NCI-H2081 (cell line): ENCODE measurements at places on chromosomes 6 and 20.

DNA sequence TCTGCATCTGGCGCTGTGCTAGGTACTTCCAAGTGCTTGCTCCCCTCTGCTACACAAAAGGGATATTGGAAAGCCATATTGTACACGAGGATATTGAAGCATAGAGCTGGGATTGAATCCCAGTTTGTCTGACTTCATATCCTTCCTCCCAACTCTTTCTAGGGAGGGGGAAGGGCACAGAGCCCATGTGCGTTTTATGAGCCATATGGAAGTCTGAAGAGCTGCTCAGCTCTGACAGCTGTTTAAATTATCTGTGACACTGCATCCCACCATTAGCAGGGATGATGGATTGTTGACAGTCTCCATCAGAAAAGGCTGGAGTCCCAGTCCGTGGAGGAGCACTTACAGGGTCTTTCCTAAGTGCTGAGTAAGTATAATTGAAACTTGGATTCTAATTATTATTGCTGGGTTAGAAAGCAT lies 18.4 kb downstream of the TIAM2 start:
- no peak for DNase-seq

- no peak for DNase-seq
These were observed 12.0 kb downstream of the CEBPB start for GRCh38 chr20:50202677-50203076.

DNA sequence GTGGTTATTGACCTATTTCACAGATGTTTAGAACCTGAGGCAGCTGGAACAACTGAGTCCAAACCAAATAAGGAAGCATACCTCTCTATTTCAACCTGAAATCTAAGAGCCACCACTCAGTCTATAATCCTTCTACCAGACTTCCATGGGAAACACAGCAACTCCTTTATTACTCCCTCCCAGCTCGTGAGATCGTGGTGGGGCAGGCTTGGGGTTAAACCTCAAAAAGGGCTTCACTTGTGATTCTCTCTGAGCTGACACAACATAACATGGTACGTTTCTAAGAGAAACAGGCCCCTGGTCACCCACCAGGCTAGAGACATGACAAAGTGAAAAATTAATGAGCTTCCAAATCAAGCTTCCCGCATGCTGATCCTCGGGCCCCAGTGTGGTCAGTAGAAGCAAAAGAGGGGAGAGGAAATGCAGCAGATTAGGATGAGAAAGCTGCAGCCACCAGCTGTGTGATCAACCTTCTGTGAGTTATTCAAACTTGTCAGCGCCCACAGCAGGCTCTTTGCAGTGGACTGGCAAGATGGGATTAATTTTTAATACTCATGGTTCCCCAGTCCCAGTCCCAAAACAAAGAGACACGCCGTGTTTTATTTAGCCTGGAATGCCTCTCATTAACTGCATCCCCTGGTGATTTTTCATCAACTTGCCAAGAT lies 9.3 kb downstream of the PKHD1 start:
- DNase-seq = no peak

DNA sequence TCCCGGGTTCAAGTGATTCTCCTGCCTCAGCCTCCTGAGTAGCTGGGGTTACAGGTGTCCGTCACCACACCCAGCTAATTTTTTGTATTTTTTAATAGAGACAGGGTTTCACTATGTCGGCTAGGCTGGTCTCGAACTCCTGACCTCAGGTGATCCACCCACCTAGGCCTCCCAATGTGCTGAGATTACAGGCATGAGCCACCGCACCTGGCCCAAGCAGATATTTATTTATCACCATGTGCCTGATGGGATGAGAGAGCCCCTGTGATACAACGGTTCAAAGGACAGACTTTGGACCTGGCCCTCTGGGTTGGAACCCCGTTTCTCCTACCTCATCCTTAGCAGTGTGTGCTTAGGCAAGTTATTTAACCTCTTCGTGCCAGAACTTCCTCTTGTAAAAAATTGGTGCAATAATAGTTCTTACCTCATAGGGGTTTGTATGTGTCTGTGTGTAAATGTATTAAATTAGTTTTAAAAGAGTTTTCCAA lies 19.2 kb upstream of the STK38 start:
- no peak for DNase-seq

GRCh38 chr6:34855463-34855862 lies 32.4 kb downstream of the TAF11 start:
- DNase-seq = no peak

DNA sequence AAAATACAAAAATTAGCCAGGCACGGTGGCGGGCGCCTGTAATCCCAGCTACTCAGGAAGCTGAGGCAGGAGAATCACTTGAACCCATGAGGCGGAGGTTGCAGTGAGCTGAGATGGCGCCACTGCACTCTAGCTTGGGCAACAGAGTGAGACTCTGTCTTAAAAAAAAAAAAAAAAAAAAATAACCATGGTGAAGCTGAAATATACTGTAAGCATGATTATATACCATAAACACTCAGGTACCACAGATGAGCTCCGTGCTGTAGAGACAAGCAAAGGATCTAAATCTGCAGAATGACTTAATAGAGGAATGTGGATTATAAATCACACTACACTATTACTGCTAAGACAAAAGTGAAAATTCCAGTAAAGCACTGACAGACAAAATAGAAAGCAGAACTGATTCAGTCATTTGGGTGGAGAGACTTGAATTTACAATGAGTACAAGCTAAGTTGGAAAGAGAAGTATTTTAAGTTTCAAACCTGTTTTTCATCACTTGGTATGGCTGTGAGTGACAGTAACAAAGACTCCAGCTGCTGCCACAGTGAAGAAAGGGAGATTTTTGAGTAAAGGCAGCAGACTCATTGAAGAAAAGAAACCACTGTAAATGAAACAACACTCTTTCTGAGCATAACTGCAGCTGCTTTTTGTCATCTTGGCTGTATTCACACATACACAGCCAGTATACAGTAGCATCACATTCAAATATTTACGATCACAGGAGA lies 322.1 kb downstream of the RNGTT start:
- DNase-seq = no peak

DNA sequence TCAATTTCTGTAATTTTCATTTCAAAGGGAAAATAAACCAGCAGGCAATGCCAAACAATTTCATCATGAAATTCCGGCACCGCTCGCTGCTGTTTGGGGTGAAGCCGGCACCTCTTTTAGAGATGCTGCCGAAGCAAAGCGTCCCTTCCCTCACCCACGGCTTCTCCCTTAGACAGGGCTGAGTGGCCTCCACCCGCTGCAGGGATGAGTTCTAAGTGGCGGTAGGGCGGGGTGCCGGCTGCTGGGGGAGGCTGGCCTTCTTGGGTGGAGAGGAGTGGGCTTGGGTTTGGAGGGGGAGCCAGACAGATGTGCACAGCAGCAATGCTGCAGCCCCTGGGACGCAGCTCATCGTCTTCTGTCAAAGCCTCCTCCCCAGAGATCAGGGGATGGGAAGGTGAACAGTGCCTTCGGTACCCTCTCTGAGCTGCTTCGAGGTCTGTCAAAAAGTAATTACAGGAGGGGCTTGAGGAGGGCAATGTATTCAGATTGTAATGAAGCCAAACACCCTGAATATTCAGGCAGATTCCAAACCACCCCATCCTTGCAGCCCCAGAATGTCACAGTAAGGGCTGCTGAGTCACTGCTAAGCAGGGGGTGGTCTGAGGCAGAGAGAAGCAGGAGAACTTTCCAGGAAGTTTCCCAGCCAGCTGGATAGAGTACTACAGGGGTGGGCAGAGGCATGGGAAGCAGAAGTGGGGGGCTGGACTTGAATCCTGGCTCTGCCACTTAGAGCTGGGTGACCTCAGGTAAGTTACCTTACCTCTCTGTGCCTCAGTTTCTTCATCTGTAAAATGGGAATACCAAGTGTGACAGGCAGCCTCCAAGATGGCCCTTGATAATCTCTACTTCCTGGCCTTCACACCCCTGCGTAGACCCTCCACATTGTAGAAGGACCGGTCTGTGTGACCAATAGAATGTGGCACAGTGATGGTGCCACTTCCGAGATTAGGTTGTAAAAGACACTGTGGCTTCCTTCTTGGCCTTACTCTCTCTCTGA lies 96.6 kb downstream of the SULF2 start:
- DNase-seq = no peak

- peak; percentile 29 for DNase-seq
These were observed 25.3 kb upstream of the KIAA1586 start for GRCh38 chr6:57021086-57021720.

- DNase-seq = no peak
These were observed 67.4 kb downstream of the KHDC1L start for GRCh38 chr6:73157870-73158269.

GRCh38 chr6:157732416-157733161 lies 90.5 kb upstream of the SNX9 start:
- DNase-seq = no peak

GRCh38 chr6:87341899-87342298 lies 2.7 kb upstream of the C6orf163 start:
- DNase-seq = no peak

- no peak for DNase-seq
These were observed 30.7 kb downstream of the HDGFL1 start for GRCh38 chr6:22600059-22600458.

DNA sequence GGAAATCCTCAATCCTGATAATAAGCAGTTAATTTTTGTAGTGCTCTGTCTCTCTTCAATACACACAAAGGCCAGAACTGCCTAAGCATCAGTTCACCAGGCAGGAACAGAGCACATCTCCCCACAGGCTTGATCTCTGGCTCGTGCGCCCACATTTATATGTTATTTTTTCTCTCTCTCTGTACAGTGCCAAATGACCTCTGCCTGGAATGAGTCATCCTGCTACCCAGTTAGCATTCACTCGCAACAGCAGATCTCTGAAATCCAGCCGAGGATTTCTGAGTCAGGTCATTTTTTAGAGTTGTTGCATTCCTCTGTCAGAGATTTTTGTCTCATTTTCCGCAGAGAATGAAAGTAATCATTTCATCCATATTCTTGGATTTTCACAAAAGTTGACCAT lies 107.1 kb downstream of the COL12A1 start:
- DNase-seq = no peak

DNA sequence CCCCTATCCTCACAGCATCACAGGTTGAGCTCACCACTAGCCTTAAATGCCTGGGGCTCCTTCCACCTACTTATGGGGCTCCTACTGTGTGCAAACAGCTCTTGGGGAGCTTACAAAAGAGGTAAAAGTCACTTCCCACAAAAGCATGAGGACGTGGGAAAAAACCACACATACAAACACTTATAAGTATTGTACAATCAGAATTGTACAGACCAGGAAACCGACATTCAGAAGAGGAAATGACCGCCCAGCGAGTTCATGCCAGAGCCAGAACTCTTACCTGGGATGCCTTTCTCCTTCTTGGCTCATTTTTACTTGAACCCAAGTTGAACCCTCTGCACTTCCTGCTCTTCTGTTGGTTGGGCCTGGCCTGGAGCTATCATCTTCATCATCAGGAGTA lies 6.3 kb upstream of the PPP1R16B start:
- DNase-seq = no peak

DNA sequence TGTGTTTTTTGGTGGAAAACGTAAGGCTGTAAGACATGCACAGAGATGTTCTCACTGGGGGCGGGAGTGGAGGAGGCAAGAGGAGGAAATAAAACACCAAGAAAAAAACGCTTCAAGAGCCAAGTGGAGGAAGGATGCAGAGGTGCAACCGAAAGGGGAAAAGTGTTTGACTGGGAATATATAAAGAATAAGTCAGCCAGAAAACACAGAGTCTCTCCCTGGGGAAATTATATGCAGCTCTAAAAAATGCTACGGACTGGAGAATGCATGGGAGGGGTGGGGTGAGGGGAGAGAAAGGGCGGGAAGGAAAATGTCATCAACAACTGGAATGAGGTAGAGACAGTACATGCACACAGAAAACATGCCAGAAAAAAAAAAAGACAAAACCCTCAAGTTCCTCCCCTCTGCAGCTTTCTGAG lies 133.5 kb downstream of the SCML4 start:
- DNase-seq = no peak

GRCh38 chr20:4193069-4193452 lies 177.7 kb upstream of the RNF24 start:
- no peak for DNase-seq

DNA sequence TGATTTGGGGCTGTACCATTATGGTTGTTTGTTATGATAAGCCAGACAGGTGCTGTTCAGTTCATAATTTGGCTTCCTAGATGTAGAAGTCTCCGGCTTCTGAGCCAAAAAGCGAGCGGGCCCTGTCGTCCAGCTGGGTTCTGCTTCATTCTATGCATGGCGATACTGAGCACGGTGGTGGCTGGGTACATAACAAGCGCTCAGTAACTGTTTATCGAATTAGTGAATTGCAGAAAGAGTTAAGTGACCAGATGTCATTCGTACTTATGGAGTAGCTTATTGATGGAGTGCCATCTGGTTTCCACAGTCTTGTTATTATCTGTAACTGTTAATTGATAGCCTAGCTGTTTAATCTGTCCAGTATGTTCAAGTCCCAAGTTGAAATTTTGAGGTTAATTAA lies 85.0 kb downstream of the DTD1 start:
- DNase-seq = no peak

- DNase-seq = no peak
These were observed 90.5 kb downstream of the ZMYND8 start for GRCh38 chr20:47265984-47266383.

DNA sequence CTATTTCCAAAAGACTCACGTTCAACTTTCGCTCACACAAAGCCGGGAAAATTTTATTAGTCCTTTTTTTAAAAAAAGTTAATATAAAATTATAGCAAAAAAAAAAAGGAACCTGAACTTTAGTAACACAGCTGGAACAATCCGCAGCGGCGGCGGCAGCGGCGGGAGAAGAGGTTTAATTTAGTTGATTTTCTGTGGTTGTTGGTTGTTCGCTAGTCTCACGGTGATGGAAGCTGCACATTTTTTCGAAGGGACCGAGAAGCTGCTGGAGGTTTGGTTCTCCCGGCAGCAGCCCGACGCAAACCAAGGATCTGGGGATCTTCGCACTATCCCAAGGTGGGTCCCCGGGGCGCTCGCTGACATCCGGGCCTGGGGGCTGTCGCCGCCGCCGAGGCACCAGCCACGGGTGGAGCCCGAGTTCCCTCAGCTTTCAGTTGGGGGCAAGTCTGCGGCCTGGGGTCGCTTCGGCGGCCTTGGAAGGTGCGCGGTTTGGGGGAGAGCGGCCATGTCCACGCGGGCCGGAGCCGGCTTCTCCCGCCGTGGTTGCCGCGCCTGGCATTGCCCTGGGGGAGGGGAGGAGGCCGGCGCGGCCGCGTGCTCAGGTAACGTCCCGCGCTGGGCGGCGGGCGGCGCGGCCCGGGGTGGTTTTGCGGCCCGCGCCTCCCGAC lies 429 bp downstream of the AMD1 start:
- DNase-seq = peak; percentile 45

GRCh38 chr6:141956046-141956761 lies 176.5 kb upstream of the GJE1 start:
- no peak for DNase-seq

DNA sequence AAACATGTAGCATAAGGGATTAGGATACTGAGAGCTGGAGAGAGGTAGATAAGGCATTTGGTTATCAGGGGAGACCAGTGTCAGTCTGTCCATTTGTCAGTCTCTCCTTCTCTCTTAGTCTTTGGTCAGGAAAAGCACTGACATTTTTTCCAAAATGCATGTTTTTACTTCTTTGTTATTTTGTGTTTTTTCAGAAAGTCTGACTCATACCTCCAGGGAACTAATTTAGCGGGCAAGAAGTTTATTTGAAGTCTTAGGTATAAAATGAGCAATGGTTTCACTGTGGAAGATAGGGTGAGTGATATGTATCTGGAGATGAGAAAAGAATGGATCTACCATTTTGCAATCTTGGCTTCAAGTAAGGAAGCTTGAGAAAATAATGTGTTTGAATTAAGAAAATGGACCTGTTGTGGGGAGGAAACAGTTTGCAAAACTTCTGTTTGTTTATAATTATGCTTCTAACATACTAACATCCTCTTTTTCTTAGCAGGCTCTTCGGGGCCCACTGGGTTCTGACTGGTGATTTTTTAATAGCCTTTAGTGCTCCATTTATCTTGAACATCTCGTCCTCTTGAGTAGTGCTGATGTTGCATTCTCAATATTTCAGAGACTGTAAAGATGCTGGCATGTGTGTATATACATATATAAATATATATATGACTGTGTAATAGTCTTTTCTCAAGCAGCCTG lies 66.9 kb upstream of the FABP7 start:
- no peak for DNase-seq
